ENCODE measurements at places on chromosomes 16 and 17.

GRCh38 chr17:15742051-15742795 lies 10.1 kb downstream of the TBC1D26 start:
- no peak for DNase-seq

DNA sequence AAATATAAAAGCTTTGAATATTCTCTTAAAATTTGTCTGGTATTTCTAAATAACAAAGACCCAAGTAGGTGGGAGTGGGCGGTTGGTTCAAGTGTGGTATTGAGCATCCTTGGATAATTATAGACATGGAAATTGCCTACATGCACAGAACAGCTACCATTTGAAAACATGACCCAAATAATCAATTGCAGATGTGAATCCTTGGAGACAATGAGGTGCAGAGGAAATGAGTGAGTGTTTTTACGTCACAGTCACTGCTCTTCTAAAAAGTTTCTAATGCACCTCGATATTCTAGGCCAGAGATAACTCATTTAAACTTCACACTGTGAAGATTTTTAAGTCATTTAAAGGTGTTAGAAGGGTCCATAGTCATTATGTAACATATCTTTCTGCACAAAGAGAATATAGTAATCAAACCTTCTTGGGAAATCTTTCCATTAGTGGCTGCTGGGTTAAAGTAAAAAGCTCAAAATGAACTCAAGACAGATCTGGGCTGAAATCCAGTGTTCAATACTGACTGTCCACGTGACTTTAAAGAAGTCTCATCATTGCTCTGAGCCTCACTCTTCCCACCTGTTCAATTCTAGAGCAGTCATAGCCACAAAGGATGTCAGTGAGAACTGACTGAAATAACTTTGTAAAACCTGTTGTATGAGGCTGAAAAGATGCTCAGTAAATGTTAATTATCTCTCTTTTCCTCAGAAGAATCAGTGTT lies 144.5 kb downstream of the CDH11 start:
- DNase-seq = no peak

DNA sequence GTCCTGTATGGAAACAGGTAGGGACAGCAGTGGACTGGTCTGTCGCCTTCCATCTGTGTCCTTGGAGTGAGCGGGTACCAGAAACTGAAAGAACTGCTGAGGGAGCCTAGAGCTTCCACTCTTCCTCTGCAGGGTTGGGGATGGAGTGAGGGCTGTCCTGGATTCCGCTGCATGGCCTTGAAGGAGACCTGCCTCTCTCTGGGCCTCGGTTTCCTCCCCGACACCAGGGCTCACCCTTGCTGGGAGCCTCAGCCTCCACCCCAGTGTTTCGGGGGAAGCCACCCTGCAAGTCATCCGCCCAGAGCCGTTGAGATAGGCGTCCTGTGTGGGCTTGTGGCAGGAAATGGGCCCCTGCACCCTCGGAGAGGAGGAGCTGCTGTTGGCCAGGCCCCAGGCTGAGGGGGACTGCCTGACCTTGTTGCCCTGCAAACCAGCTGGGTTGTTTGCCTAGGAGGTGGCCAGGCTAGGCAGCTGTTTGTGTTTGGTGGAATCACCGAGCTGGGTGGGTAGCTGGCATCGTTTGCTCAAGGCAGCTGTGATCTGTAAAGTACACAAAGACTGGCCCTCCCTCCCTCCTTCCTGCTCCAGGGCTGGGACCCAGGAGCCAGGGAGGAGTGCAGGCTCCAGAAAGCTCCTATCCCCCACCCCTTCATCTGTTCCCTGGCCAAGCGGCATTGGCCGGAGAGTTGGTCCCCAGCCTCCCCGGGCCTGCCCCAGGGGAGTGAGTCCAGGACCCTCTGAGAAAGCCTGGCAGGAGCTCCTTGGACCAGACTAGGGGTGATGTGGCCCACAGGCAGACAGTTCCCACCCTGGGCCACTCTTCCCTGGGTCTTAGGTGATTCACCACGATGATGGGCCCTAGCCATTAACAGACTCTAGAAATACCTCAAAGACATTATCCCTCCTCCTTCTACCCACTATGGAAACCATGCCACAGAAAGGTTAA lies 1.3 kb downstream of the RAB37 start:
- no peak for DNase-seq

GRCh38 chr16:71557954-71558582 lies 18.8 kb downstream of the TAT start:
- no peak for DNase-seq

- DNase-seq = peak; percentile 12
Measured at GRCh38 chr17:76414334-76415295, 30.2 kb downstream of the SPHK1 start.

GRCh38 chr17:76940295-76940694 lies 72.1 kb downstream of the MGAT5B start:
- no peak for DNase-seq

GRCh38 chr16:73025151-73025855 lies 22.6 kb downstream of the ZFHX3 start:
- DNase-seq = no peak

DNA sequence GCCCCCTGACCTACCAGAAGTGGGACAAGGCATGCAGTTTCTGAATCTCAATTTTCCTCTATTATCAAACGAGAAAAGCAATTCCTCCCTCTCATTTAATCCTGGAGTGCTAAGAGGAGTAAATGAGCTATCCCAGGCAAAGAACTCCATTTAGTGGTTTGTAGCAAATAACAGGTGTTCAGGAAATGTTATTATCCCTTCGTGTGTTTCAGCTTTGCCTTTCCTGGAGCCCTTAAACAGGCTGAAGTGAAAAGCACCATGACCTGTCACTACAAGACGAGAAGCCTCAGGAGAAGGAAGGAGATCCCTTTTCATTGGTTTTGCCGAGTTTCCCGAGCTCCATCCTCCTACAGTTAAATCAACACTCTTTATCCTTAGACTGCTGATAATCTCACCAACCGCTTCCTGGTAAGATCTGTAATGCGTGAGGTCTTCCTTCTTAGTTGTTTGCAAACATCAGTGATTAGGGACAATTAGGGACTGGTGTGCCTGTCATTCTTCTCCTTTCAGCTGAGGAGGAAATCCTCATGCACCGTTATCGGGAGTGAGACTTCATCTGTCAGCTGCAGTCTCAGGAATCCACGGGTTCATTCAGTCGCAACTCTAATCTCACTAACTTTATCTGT lies 30.8 kb upstream of the MYOCD start:
- DNase-seq = no peak

- DNase-seq = peak; percentile 68
Measured at GRCh38 chr17:59791603-59792457, 84.4 kb downstream of the VMP1 start.

GRCh38 chr16:50862818-50863643 lies 121.1 kb downstream of the CYLD start:
- DNase-seq = no peak

DNA sequence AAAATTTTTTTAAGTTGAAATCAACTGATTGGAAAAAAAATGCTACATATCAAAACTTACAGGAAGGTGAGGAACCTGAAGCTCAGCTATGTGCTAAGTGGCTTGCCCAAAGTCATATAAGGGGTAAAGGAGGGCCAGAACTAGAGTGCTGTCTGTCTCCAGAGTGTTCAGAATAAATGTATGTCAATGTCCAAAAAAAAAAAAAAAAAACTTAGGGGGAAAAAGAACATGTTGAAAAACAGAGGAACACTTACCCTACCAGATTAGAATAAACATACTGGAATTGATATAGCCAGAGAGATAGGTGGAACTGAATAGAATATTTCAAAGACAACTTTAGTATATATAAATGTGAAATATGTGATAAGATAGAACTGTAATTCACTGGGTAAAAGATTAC lies 11.5 kb downstream of the DCAF7 start:
- DNase-seq = no peak

GRCh38 chr17:20961586-20961985 lies 81.2 kb downstream of the USP22 start:
- no peak for DNase-seq

- DNase-seq = no peak
Measured at GRCh38 chr16:88649195-88649923, 1.5 kb downstream of the CYBA start.

DNA sequence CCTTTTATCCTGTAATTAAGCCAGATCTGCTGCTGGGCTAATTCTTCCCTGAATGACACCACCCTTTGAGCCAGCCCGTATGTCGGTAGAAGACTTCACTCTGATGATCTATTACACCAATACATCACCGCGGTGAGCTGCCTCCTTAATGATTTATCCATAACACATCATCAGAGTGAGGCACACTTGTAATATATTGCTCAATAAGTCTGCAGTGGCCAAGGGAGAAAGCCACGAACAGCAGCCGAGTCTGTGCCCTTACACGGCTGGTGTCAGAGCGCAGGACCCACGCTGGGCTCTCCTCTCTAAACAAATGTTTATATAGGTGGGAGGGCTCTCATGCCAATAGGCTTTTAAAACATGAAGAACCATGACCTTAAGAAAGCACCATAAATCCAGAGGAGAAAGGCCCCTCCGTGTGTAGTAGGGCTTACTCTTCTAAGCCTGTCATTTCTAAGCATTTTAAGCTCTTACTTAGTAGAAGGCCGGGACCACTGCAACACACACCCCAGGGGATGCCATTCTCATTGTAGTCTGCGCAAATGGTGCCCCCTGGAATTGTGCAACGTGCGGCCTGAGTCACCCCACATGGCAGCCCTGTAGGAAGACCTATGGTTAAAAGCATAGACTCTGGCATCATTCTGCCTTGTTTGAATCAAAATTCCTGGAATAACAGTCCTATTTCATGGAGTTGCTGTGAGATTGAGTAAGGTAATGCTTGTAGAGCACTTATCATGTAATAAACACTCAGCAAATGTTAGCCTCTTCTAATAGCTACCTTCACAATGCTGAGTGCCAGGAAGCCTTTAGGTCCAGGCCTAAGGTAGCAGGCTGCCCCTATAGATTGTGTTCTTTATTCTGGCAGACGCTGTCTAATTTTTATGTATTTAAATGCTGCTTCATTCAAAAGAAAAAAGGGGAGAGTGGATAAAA lies 26.1 kb downstream of the MRPS23 start:
- DNase-seq = no peak

DNA sequence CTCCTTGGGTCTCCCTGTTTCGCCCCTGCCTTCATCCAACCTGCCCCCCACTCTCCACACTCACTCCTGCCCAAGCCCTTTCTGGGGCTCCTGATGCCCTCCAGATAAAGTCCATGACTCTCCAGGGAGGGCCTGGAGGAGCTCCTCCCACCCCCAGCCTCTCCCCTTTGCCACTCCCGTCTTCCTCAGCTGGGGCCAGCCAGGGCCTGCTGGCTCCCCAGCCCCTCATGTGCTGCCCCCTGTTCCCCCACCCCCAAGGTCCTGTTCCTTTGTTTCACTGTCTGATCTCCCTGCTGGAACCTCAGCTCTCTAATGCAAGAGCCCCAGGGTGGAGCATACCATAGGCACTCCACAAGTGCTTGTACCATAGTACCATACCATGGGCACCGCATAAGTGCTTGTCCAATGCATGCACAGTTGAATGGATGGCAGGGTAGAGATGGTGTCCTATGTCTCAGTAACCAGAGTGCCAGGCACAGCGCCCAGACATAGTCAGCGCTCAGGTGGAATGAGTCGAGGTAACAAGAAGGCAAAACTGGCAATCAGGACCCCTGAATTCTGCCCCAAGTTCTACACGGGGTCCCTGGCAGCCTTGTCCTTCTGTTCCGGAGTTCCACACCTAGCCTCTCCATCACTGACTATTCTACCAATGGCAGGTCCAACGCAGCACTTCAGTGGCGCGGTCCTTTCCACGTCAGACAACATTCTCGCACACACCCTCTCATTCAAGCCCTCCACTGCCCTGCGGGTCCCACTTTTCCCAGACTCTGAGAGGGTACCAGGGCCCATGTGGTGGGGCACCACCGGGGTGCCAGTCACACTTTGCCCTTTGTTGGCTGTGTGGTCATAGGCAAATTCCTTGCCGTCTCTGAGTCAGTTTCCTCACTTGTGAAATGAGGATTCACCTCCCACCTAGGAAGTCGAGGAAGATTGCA lies 1.4 kb downstream of the PLCD3 start:
- DNase-seq = no peak

GRCh38 chr17:62778990-62779681 lies 29.0 kb downstream of the MARCHF10 start:
- peak; percentile 73 for DNase-seq

GRCh38 chr17:6959700-6960099 lies 36.1 kb upstream of the ALOX12 start:
- DNase-seq = no peak

GRCh38 chr17:16314189-16314588 lies 39.1 kb downstream of the CENPV start:
- DNase-seq = no peak

DNA sequence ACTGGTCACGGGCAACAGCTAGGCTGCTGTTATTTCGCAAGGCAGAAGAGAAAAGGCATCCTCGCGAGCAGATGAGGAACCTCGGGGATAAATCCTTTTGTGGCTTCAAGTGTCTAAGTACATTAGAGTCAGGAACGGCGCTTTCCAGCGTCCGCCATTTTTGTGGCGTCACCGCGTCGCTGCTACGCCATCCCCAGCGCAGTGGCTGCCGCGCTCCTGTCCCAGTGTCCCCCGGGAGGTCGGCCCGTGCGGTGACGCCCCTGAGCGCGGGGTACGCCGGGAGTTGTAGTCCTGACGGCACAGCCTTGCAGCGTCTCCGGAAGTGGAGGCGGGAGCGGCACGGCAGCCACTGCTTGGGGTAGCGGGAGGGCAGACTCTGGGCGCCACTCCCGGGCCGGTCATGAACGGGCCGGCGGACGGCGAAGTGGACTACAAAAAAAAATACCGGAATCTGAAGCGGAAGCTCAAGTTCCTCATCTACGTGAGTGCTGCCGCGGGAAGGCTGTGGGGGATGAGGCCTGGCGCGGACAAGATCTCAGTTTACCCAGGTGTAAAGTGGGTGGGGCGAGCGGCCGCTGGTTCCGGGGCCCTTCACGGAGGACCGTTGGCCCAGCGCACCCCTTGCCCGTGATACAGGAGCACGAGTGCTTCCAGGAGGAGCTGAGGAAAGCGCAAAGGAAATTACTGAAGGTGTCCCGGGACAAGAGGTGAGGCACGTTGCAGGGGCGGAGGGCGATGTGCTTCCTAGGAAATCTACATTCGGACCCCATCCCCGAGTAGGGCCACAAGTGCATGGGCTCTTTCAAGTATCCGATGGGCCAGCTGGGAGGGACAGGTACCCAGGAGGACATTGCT lies at the start of gene INO80E:
Gene INO80E (plus strand): TSS at position 331 of the 855 bp plus-strand sequence. CDS start 70 bp downstream, at position 401.
- peak; percentile 66 for DNase-seq

- DNase-seq = peak; percentile 57
Measured at GRCh38 chr16:67966549-67967182, 1.8 kb downstream of the SLC12A4 start.

GRCh38 chr16:12436201-12436657 lies 367.5 kb downstream of the CPPED1 start:
- no peak for DNase-seq

GRCh38 chr16:14131774-14132695 lies 60.9 kb downstream of the MRTFB start:
- DNase-seq = no peak

GRCh38 chr16:77599793-77600415 lies 122.4 kb upstream of the NUDT7 start:
- no peak for DNase-seq

- DNase-seq = peak; percentile 81
Measured at GRCh38 chr16:66515596-66516508, 34.1 kb downstream of the TK2 start.

- no peak for DNase-seq
Measured at GRCh38 chr17:48592577-48592976, 1.0 kb downstream of the HOXB5 start.

GRCh38 chr16:56990407-56991286 lies 1.3 kb downstream of the NLRC5 start:
- no peak for DNase-seq

GRCh38 chr16:71367241-71367976 lies 8.9 kb downstream of the CALB2 start:
- no peak for DNase-seq
